Stimulated activated CD8-positive, alpha-beta memory T cell treated with anti-CD3 and anti-CD28 coated beads, Interleukin-4, amount 100 ng/mL, for 4 hours (primary cell): ENCODE measurements at places on chromosomes 1 and 21.

DNA sequence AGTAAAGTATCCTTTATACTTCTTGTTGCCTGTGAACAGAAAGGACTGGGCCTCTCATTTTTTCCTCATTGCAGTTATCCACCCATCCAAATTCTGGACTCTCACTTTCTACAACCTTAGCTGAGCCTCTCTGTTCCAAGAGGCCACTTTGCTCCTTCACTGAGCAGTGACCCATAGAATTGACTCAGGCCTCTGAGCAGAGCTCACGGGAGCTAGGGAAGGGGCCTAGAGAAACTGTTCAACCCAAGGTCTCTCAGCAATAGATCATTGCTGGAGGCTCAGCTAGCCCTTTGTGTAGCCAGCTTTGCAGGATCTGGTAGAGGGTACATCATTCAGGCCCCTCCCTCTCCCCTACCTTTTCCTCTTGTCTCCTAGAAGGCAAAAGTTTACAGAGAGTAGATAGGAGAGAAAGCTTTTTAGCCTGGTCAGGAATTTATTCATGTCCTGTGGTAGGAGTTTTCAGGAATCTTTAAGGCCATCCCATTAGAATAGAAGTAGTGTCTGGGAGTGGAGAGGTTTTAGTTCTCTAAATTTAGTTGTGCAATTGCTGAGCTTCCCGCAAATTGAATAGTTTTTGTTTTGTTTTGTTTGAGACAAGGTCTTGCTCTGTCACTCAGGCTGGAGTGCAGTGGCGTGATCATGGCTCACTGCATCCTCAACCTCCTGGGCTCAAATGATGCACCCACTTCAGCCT is 6.7 kb downstream of the INTS3 start:
- DNase-seq = no peak

- DNase-seq = no peak
Observed at GRCh38 chr1:56229186-56229585, 350.2 kb downstream of the PLPP3 start.

DNA sequence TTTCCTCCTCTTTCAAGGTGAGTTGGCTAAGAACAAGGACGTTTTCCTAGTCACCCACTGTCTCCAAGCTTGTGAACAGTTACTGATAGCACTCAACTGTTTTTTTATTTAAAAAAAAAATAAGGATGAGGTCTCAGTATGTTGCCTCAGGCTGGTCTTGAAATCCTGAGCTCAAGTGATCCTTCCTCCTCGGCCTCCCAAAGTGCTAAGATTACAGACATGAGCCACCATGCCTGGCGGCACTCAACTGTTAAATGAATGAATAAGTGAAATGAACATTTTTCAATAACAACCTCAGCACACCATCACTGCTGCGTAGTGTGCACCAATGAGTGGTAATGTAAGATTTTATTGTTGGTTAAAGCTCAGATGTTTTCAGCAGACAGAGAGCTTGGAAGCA is 214.1 kb upstream of the NRIP1 start:
- DNase-seq = no peak

DNA sequence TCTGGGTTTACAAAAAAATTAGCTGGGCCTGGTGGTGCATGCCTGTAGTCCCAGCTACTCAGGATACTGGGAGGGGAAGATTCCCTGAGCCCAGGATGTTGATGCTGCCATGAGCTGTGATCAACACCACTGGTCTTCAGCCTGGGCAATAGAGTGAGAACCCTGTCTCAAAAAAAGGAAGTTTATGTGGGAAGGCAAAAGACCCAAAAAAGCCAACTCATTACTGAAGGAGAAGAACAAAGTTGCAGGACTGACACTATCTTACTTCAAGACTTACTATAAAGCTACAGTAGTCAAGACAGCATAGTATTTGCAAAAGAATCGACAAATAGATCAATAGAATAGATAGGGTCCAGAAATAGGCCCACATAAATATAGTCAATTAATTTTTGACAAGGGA is 9.2 kb upstream of the PTGS2 start:
- no peak for DNase-seq

- DNase-seq = no peak
Observed at GRCh38 chr1:119874186-119874585, 22.1 kb downstream of the ADAM30 start.

DNA sequence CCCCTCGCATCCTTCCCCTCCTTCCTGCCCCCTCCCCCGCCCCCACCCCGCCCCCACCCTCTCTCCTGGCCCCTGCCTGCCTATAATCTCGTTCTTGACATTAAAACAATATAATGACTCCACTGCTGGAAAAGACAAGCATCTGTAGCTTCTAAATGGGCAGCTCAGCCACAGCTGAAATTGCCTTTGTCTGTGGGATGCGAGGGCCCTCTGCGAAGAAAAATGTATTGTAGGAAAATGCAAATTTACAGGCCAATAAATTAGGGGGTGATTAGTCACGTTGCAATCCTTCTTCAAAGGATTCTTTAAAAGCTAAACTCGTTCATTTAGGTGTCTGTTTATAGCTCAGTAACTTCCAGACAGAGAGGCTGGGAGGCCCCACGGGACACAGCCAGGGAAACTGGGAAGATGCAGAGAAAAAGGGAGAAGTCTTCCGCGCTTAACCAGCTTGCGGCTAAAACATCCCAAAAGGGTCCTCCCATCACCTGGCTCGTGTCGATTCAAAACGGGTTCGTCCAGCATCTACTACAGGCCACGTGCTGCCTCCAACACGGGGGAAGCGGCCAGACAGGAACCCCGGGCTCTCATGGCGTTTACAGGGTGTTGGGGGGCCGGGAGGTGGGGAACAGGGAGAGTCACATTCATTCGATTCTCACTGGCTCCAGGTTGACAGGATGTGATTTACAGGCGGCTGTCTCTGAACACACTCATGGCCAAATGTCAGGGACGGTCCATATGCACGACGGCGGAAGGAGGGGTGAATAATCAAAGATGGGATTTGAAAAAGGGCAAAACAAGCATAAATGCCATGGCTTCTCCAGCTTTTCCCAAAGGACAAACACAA is 100.5 kb upstream of the ZBTB40 start:
- no peak for DNase-seq

DNA sequence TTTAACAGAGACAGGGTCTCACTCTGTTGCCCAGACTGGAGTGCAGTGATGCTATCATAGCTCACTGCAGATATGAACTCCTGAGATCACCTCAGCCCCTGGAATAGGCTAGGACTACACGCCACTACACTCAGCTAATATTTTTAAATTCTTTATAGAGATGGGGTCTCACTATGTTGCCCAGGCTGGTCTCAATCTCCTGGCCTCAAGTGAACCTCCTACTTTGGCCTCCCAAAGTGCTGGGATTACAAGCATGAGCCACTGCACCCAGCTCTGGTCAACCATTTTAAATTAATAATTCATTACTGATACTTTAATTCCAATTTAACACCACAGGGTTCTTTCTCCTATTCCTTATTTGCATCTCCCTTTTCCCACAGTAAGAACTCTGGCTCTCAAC is 18.5 kb upstream of the EPS15 start:
- DNase-seq = no peak

DNA sequence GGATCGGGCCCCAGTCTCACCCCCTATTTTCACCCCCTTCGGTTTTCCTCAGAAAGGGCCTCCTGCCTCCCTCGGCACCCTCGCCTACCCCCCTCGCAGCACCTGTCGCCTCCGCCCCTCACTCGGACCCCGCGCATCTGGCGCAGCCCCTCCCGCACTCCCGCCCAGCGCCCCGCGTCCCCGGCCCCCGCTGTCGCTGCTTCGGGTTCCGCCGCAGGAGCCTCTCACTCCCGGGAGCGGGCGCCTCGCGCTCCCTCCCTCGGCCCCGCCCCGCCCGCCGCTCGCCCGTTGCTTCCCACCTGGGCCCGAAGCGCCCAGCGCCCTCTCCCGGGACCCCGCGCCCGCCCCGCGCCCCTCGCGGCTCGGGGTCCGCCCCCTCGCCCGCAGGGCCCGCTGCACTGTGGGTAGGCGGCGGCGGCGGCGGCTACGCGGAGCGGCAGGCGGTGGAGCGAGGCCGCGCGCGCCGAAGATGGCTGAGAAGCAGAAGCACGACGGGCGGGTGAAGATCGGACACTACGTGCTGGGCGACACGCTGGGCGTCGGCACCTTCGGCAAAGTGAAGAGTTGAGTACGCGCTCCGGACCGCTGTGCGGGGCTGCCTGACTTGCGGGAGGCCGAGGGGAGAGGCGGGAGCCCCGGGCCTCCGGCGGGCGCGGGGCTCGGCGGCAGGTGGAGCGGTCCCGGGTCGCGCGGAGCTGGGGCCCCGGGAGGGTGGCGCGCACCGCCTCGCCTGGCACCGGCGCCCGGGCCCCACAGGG is at the start of gene PRKAA2:
Gene PRKAA2 (plus strand): TSS at position 396 of the 758 bp plus-strand sequence. CDS start 74 bp downstream, at position 470.
- no peak for DNase-seq

DNA sequence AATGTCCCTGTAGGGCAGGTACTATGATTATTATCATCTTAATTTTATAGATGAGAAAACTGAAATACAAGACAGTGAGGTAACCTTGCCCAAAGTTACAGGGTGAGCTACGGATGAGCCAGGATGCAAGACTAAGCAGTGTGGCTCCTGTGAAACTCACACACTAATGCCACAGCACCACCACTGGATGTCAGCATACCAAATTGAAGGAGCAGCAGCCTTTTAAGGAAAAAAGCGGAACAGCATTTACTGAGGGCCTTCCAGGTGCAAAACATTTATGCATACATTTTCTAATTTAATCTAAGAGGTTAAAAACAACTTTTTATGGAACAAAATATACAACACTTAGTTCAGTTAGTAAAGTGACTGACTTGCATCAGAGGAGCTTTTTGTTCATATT is 41.7 kb downstream of the SEC16B start:
- DNase-seq = no peak
